ENCODE measurements at places on chromosomes 16 and 17.

DNA sequence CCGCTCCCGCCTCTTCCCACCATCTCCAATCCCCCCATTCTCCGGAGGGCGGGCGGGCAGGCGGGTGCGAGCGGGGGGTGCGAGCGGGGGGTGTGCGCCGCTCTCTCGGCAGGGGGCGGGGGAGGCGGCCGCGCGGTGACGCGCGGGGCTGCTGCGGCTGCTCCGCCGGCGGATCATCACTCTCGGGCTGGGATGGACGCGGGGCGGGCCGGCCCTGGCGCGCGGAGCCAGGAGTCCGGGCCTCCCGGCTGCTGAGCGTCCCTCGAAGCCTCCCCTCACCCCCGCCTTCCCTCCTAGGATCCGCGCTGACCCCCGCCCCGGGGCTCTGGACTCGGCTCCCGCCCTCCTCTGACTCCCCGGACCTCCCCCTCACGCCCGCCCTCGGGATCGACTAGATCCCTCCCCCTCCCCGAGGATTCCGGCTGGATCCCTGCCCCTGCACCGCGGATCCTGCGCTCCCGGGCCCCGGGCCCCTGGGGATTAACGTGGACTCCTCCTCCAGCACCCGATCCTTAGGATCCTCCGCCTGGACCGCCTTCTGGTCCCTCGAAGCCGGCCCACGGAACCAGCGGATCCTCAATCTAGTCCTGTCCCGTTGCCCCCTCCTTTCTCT, 946 bp upstream of the TMEM256 start:
- DNase-seq = peak; percentile 32

- DNase-seq = no peak
Measured at GRCh38 chr17:3926860-3927627, 10.8 kb upstream of the P2RX1 start.

- no peak for DNase-seq
Measured at GRCh38 chr16:8168016-8168415, 422.3 kb downstream of the TMEM114 start.

DNA sequence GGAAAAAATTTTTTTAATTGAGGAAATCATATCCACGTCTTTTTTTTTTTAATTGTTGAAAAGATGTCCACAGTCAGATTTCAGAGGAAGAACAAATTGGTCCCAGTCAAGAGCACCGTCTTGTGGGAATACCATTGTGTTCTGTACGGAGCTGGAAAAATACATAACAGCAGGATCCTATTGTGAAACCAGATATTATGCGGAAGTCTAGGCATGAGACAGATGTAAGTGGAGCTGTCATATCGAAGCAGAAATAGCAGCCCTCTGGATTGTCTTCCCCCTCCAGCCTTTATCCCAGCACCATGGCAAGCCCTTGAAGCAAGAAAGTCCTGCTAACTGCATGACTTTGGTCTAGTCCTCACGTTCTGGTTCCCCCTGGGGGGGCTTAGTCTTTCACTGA, 391.6 kb upstream of the ASIC2 start:
- DNase-seq = no peak

DNA sequence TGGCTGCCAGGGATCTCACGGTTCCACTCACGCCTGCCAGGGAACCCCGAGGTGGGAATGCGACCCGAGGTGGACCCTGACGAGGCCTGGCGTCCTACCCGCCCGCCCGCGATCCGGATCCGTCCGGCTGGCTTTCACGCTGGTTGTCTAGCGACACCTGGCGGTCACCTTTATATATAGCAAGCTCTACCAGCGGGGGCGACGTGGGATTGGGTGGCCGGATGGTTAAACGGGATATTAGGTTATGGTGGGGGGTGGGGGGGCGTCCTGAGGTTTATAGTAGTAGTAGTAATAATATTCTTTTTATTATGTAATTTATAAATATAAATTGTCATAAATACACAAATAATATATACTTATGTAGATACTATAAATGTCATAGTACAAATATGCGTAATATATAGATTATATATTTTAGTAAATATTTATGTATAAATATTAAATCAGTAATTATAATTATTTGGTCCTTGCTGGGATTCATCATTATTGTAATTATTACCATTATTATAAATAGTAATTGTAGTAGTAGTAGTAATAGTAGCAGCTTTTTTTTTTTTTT, 136.9 kb downstream of the KCNJ12 start:
- peak; percentile 50 for DNase-seq

Data from brain microvascular endothelial cell (primary cell).